ENCODE measurements at places on chromosomes 7 and 10.
A peak's percentile ranks its signal among the peaks of the same experiment; 100 is the strongest.

DNA sequence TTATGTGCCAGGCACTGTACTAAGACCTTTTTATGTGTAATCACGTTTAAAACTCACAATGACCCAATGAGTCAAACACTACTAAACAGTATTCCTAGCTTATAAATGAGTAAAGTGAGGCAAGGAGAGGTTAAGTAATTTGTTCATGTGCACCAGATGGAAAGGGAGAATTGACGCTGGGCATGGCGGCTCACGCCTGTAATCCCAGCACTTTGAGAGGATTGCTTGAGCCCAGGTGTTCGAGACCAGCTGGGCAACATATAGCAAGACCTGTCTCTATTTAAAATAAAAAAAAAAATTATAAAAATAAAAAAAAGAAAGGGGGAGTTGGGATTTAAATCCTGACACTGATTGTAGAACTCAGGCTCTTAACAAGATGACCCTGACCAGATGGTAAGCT lies 46.7 kb upstream of the DLG5 start:
- DNase-seq, result no peak

- DNase-seq, result no peak
Measured at GRCh38 chr7:45021604-45022296, 21.7 kb downstream of the CCM2 start.

DNA sequence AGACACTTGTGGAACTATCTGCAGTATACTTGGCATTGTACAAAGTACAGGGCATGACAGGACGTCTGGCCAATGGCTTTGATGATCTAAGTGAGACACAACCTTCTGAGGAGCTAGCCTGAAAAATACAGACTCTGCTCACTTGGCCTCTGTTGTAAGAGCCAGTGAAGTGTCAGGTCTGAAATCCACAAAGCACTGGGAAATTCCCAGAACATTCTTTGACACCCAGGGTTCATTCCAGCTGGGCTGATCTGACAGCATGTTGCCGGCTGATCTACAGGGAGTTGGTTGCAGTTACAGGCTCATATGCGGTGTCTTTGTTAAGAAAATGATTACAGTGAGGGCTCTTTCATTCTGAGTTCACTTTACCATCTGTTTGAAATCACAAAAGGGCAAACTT lies 354.6 kb downstream of the PHF14 start:
- DNase-seq, result no peak

DNA sequence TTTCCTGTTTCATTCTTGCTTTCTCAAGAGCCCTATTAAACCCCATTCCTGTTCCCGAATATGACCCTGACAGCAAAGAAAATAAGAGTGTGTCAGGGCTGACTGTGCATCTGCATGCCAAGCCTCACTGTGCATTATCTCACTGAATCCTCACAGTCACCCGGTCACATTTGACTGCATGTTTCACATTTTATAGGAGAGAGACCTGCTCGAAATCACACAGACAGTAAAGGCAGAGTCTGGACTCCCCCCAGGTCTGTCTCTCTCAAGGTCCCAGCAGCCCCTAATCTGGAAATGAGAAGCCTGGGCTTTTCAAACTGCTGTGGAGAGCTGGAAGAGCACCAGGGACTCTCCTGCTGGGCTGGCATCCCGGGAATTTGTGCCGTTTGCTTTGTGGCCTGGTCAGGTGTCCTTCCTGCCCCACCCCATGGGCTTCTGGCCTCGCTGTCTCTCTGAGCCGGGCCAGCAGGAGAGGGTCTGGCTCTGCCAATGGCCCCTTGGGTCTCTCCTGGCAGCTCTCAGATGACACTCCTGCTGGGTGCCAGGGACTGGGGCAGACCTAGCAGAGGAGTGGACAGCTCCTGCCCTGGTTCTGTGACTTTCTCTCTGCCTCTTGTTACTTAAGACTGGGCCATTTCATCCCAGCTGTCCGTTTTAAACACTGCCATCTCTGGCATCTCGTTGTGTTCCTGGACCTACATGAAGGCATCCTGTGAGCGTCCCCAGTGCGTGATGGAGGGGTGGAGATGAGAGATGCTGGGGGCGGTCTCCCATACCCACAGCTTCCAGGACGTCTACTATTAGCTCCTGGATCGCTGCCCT lies 173.6 kb downstream of the ARHGAP12 start:
- DNase-seq, result no peak

DNA sequence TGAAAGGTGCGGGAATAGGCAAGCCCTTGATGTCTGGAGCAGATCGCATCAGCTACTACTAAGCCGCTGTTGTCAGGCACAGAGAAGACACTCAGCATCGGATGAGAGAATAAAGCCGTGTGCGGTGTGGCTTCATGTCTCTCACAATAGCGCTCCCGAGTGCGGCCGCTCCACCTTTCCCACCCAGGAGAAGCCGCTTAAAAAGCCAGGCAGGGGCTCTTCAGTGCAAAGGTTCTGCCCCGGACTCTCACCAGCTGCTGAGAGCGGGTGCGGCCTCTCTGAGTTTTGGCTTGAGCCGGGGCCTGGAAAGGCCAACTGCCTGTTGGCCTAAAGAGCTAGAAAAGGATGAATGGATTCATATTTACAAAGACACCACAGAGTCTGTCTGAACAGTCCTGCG lies 600.6 kb downstream of the DNAJB6 start:
- DNase-seq, result no peak

DNA sequence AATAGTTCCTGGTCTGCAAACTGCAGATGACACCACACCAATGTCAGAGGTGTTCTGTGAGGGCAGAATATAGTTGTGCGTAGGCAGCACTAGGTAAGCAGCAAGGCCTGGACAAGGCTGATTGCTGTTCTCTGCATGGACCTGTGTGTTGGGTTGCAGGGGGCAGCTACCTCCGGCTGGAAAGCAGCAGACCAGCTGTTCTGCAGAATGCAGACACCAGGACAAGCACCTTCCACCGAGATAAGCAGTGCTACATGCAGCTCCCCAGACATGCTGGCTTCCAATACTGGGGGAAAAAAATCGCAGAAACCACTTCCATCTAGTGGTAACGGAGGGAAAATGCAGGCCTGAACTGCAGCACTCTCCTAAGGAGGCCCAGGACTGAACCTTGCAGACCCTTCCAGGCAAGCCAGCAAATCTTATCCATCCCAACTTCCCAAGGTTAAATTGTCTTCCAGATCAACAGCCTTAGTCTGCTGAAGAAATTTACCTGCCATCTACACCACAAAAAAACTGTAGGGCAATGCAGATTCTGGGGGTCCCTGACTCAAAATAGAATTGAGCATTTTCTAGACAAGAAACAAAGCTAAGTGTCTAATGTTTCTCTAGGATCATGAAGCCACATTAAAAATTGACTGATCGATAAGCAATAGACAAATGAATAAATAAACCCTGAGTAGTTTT lies 50.5 kb upstream of the COBL start:
- no peak for DNase-seq

GRCh38 chr10:88152728-88153133 lies 289.3 kb downstream of the PTEN start:
- no peak for DNase-seq

DNA sequence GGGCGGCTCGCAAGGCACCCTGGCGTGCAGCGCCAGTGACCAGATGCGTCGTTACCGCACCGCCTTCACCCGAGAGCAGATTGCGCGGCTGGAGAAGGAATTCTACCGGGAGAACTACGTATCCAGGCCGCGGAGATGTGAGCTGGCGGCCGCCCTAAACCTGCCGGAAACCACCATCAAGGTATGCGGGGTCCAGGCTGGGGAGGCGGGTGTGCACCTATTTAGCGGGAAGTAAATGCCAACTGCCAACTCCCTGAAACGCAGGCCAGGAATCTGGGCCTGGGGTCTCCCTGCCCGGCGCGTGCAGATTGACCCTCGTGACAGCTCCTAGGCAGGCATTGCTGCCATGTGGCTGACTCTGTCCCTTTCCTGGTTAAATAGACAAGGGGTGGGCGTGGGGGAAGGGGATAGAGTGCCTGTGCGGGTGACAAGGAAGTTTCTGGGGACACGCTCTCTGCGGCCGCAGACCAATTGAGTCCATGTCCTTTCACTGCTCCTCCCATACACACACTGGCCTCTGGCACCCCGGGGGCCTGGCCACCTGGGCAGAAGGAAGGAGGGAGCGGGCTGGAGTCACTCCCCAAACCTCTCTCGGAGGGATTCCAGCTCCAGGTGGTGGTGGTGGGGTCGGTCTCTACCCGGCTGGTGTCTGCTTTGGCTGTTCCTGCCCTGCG lies 2.7 kb downstream of the EVX1 start:
- DNase-seq, result no peak

DNA sequence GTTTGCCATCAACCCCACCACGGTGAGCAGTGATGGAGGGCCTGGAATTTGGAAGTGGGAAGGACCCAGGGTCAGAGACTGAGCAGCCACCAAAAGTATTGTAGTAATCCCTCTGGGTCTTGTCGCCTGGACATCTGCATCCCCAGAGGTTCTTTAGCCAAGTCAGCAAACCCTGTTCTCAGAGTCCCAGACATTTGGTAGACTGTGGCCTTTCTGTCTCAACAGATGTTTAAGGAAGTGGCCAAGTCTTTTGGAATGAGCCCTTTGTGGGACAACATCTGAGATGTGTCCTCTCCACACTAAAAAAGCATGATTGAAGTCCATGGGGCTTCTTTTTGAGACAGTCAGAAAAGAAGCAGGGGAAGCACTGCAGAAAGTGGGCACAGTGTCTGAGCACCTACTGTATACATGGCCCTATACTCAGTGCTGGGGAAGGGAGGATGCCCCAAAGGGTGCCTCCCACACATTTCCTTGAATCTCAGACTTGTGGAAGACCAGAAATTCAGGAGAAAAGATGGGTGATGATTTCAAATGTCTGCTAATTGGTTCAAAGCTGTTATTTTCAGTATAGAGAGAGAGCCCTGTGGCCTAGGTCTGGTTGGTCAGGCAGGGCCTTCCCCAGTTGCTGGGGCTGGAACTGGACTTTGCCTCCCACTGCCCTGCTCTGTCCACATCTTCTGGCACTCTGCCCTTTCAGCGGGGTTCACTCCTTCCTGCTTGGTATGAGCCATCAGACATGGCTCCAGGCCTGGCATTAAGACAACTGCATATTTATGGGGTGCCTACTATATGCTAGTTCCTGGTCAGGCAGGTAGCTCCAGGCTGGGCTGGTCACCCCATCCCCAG lies 26.5 kb upstream of the VSIR start:
- DNase-seq, result no peak

DNA sequence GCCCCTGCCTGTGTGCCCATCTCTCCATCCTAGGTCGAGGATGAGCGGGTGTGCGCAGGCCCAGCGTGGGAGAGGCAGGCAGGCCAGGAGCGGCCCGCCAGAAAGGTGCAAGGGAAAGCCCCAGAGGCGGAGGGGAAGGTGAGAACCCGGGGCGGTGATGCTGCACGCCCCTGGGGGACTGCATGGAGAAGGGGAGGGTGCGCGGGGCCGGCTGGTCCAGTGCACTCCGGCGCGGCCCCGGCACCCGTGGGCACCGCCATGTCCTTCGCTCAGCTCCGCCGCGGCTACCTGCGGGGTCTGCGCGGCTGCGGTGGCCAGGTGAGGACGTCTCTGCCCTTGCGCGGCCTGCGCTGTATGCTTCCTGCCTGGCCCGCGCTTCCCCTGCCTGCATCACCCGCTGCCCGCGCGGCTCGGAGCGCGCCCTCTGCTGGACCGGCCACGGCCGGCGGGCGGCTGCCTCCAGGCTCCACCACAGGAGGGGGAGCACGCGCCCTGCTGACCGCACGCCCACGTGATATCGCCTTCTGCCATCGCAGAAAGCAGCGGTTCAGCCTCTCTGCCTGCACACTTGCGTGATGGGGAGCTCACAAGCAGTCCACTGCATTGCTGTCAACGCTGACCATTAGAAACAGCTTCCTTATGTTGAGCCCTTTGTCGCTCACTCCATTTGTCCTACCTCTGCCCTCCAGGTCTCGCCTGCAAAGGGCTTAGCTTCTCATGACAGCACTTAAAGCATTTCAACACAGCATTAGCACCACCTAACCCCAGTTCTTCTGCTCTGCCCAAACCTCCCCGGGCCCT lies 73.9 kb downstream of the CXCL12 start:
- DNase-seq, result peak; percentile 76

DNA sequence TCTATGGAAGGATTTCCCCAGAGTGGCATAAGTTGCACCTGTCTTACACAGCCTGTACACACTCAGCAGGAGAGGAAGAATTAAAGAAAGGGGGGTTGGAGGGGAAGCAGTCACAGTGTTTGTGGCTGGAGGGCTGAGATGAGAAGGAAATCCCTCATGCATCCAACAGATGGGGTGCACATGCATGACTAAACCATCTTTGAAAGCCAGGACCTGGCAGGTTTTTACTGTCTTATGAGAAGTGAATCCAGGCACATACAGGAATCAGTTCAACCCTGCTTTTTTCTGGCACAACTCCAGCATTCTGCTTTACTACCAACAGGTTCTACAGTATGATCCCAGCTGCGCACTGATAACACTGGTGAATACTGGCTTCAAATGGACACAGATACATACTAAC lies 107.7 kb downstream of the CACNA2D1 start:
- no peak for DNase-seq

GRCh38 chr7:38312821-38313220 lies 39.4 kb upstream of the TARP start:
- DNase-seq, result no peak

- DNase-seq, result no peak
Measured at GRCh38 chr7:44534501-44534900, 6.6 kb downstream of the NPC1L1 start.

DNA sequence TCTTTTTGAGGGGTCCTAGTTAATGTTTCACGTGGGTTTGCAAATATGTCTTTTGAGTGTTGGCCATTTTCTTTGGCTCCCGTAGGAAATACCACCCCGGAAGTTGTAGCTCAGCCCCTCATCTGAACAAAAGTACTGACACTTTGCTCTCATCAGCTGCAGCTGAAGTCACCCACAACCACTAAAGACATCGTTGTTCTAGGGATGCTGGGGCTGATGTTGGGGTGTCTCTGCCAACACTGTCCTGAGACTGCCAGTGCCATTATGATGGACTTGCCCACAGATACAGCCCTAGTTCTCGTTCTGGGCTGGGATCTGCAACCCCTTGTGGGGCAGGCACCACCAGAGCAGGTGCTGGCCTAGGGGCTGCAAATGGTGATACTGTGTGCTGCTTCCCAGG lies 82.6 kb upstream of the ARHGAP21 start:
- no peak for DNase-seq

DNA sequence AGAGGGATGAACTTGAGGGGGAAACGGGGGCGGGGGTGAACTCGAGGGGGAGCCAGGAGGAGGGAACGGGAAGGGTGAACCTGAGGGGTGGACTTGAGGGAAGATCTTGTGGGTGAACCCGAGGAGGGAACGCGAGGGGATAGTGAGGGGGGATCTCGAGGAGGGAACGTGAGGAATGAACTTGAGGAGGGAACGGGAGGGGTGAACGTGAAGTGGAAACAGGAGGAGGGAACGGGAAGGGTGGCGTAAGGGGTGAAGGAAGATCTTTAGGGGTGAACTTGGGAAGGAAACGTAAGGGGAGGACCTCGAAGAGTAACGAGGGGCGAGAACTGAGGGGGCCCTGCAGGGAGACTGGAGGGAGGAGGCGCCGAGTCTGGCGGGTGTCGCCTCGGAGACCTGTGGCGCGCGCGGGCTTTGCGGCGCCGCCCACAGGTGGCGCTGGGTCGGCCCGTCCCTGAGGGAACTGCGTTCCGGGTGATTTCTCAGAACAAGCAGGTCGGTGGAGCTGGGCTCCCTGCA lies 651 bp downstream of the MYO3A start:
- DNase-seq, result no peak

Data from liver (tissue), 10 donors.